ENCODE measurements at places on chromosomes 1 and 21.

DNA sequence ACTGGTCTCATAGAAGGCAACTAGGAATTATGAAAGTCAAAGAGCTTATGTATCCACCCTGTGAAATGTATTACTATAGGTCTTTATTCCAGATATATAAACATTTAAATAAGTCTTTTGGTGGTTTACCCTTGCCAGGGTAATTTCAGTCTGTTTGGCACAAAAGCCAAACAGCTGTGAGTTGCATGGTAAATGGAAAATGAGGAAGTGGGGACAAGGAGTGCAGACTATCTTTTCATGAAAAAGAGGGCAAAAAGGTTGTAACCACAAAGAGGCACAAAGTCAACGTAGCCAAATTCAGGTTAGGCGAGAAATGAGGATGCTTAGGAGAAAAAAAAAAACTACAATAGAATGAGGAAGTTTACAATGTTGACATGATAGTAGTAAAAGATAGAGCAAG, 492.3 kb upstream of the PRMT6 start:
- no peak overlapping the region for H3K27ac ChIP-seq
- H3K27me3 ChIP-seq, result peaks cover 9% of the 10 kb centered on the region
- H3K36me3 ChIP-seq, result no peaks in the 10 kb centered on the region
- no peak overlapping the region for H3K4me3 ChIP-seq
- no peak for DNase-seq

DNA sequence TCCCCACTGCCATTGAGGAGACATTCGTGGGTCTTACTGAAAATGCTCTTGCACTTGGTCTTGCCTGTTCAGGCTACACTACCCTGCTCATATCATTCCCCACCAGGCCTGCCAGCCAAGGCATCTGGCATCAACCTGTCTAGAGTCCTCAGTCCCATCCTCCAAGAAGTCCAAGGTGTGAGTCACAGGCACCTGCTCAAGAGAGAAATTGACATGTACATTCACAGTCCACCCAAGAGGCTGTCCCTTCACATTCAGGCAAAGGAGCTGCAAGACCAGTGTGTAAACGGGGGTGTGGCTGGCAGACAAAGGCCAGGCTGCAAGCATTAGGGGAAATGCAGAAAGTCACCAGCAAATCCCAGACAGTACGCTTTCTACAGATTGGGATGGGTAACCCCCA, 13.1 kb upstream of the PLA2G2C start:
- H3K27me3 ChIP-seq, result peaks cover 49% of the 10 kb centered on the region
- DNase-seq, result no peak
- H3K4me3 ChIP-seq, result no peak overlapping the region
- no peak overlapping the region for H3K27ac ChIP-seq

DNA sequence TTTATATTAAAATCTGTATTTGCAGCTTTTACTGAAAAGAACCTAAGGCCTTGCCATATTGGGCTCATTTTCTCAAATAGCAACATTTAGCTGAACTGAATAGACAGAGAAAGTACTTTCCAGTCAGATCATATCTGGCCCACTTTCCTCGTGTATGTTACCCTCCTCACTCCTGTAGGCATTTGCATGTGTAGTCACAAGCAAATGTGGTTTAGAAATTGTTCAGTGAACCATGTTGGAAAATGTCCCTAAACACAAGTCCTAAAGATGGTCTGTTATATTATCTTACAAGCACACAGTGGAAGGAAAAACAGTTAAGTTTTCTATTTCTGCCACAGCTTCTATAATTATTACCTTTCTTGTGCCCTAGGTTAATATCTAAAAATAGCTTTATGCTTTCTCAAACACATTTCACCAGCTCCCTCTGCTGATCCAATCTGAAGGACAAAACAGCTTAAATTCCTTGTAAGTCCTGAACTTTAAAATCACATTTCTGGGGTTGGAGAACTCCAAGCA, 606 bp upstream of the FMO4 start:
- no peaks in the 10 kb centered on the region for H3K36me3 ChIP-seq
- peak overlapping the region; percentile 81 for H3K4me3 ChIP-seq
- no peak for DNase-seq
- peaks cover 8% of the 10 kb centered on the region for H3K27me3 ChIP-seq

DNA sequence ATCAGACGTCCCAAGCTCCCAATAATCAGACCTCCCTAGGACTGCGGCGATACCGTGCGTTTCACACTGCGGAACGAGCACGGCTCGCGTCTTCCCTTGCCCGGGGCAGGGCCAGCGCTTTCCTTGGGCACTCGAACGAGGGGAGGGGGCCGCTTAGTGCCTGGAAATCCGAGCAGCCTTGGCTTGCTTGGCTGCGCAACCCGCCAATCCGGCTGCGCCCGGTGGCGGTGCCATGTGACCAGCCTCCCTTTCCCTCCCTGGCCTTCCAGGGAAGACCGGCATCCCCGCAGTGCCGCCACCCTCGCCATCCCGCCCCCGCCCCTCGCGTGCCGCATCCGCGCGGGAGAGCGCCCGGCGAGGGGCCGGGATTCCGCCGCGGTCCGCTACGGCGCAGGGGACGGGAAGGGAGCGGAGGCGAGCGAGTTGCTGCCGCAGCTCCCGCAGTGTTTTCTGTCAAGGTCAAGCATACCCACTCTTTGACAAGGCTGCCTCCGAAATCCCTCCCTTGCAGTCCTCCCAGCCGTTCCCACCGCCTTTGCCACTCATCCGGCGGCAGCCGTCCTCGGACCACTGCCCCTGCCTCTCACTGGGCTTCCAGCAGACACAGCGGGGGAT, 8.3 kb upstream of the RNF19B start:
- no peak overlapping the region for H3K27ac ChIP-seq
- H3K4me1 ChIP-seq, result peaks cover 21% of the 10 kb centered on the region
- peak overlapping the region; percentile 65 for H3K4me3 ChIP-seq
- peaks cover 47% of the 10 kb centered on the region for H3K27me3 ChIP-seq
